ENCODE measurements at places on chromosomes 2 and 18.

GRCh38 chr2:30398084-30398873 lies 48.8 kb upstream of the LCLAT1 start:
- DNase-seq, result no peak

- DNase-seq, result no peak
Observed at GRCh38 chr2:43294973-43295603, 68.7 kb upstream of the ZFP36L2 start.

GRCh38 chr2:190802626-190803209 lies 77.9 kb upstream of the GLS start:
- DNase-seq, result no peak

GRCh38 chr2:35355056-35355455 lies 1000.5 kb upstream of the CRIM1 start:
- no peak for DNase-seq

DNA sequence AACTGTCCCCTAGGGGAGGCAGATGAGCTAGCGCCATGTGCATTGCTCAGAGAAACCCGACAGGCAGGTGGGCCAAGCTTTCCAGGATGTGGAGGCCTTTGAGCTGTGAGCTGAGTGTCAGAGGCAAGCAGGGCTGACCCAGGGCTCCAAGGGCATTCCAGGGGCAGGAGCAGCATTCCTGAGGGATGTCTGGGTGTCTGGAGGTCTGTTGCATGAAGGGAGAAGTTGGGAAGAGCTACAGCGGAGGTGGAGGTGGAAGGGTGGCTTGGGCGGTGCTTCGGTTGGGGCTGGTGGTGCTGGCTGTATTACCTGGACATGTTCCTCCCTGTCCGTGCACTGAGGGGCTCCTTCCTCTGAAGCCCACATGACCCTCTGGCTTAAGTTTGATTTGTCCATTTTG lies 102.8 kb downstream of the RNF144A start:
- no peak for DNase-seq

Data from NCI-H1930 (cell line).